ENCODE measurements at places on chromosomes 11 and 22. TPM values are rescaled to one million over a fixed set of nuclear protein-coding genes. Genes with fewer than 3 reads are reported as not detected.

Gene ALDH3B1
- 1.3 TPM for total RNA-seq

Gene RFPL1
- not detected for total RNA-seq

Gene SCUBE2
- total RNA-seq, result 1.5 TPM

- DNase-seq, result no peak
These were observed 147.1 kb upstream of the ARHGAP20 start for GRCh38 chr11:110859240-110859840.

DNA sequence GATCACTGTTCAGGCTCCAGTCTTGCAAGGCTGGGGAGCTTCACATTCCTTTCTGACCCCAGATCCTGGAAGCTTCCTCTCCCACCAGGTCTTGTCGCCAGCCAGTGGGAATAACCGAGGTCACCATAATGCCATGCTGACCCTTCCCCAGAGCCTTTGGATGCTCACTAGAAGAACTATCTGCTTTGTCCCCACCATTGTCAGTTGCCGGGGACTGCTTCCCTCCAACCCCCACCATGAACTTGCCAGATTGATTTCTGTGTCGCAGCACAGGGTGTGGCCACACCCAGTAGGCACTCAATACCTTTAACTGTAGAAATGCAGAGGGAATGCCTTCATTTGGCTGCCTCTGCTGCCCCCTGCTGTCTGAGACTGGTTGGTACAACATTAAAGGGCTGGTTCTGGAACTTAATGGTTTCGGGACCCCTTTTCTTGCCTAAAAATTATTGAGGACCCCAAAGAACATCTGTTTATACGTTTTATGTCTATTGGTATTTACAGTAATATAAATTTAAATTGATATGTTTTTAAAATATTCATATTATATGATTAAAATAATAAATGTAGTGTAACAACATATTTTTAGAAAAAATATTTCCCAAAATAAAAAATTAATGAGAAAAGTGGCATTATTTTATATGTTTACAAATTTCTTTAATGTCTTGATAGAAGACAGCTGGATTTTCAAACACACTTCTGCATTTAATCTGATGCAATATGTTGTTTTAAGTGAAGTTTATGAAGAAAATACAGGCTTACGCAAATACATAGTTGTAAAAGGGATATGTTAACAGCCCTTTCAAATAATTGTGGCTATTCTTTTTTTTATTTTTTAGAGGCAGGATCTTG lies 6.7 kb upstream of the GDPD5 start:
- DNase-seq, result peak; percentile 32

DNA sequence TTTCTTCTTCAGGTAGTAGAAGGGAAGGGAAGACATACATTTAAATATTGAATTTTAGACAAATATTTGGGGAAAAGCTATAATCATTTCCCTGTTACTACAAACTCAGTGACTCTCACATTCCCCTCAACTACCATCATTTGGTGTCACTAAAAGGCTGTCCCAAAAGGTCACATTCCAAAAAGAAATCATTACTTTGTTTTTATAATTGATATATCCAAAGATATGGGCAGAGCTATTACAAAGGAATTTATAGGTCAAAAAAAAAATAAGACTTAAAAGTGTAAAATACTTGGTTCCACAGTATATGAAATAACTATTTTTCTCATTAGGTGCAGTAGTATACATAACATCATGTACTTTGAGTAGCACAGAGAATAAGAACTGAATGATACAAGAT lies 751.4 kb downstream of the KCNA4 start:
- DNase-seq, result no peak

DNA sequence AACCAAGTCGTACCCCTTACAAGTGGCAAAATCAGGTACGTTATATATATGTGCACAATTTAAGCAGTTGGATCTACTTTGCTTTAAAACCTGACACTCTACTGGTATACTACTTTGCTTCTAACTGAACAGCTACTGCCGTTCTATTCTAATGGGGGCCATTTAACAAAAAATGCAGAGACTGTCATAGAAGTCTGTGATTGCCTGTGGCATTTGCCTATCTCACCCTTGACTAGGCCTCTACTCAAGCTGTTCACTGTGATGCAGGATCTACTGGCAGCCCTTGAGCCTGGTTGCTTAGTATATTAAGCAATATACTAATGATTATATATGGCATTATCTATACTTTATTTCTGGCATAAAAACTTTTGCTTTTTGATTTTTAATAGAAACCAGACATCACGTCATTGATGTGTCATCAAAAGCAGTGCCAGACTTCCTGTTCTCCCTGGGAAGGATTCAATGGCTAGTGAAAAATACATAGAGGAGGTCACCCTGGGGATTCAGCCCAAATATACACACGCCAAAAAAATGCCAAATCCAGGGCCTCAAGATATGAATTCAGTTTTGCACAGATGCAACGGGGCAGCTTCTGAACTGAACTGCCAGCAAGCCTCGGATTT lies 40.0 kb upstream of the FIBIN start:
- no peak for DNase-seq

DNA sequence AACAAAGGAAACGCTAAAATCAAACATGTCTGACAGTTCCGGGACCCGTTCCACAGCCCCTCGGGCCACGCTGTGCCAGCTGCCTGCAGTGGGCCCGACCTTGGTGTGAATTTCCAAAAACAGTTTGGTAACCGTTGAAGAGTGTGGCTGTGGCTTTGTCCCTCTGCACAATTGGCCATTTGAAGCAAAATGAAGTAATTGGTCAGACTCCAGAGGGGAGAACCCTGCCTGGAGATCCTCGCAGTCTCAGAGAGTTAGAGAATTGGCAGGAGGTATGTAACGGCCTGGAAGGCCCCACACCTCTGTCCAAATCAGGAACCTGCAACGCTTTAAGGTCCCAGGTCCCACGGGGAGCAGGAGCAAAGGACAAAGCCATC lies 26.3 kb downstream of the TRMU start:
- DNase-seq, result no peak

GRCh38 chr11:31560842-31561476 lies 51.4 kb downstream of the ELP4 start:
- DNase-seq, result no peak

DNA sequence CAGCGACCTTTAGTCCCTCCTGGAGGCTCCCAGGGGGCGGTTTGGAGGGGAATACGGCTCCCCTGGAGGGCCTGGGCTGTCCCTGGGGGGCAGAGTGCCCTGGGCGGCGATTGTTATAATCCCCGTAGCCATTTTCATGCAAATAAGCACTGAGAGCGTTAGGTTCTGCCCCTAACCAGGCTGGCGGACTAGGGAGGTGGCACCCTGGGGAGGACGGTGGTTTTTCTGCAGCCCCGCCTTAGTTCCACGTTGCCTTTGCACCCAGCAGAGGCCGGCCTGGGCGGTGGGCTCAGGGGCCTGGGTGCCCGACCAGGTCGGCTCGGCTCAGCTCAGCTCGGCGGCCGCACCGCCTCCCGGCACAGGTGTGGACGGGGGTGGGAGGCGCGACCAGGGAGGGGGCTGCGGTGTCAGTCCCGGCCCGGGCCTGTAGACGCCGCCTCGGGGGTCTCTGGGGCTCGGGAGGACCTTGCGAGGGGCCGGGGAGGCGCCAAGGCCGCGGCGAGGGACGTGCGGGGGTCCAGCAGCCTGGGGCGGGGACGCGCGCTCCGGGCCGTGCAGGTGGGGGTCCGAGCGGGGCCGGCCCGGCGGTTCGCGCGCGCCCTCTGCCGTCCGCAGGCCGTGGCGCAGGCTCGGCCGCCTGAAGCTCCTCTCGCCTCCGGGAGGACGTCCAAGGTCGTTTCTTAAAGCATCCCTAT lies 2.3 kb upstream of the DUSP8 start:
- peak; percentile 45 for DNase-seq

DNA sequence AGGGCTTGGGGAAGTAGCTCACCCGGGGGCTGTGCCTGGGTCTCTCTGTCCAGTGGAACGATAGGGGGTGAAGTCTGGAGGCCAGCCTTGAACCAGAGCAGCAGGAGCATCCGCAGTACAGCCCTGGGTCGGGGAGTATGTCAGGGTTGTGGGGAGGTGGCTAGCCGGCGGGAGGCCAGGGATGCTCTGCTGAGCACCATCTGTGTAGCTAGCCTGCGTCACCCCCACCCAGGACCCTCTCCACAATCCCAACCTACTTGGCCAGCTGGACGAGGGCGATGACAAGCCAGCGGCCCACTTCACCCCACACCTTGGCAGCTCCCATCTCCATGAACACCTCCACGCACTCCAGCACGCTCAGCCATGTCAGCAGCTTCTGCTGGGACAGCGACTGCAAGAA lies 2.2 kb downstream of the PEX16 start:
- DNase-seq, result no peak

All from dermis microvascular lymphatic vessel endothelial cell (primary cell).